Stimulated activated CD4-positive, alpha-beta T cell treated with anti-CD3 and anti-CD28 coated beads, Interleukin-1b, Interleukin-23, amount 100 ng/mL, for 1 hour (primary cell): ENCODE measurements at places on chromosomes 12 and 14.

GRCh38 chr12:13032164-13032563 lies 12.0 kb upstream of the FAM234B start:
- DNase-seq: no peak

DNA sequence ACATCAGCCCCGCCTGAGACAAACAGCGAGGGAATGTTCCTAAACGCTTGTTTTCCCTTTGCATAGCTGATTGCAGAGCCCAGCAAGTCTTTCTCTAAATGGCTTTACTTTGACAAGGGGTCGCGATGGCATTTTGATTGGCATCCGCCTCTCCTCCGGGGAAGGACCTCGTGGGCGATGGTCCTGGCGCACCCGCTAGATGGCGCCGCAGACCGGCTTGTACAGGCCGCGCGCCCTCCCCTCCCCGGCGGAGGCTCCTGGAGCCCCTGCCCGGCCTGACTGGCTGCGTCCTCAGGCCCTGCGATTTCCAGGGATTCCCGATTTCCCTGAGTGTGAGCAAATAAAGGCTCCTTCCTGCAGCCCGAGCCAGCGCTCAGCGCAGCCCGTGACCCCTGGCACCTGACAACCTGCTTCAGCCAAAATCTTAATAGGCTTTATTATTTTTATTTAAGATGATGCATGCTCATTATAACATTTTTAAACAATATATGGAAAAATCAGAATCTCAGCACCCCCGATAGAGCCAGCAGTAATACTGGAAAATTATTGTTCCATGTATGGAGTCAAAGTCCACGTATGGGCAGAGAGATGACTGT lies 468.3 kb downstream of the AACS start:
- DNase-seq: no peak

- DNase-seq: no peak
These were observed 31.7 kb upstream of the INF2 start for GRCh38 chr14:104657563-104658324.

GRCh38 chr14:95489214-95490137 lies 27.0 kb downstream of the SYNE3 start:
- no peak for DNase-seq
